ENCODE measurements at places on chromosomes 7 and 10.
A peak's percentile ranks its signal among the peaks of the same experiment; 100 is the strongest.

GRCh38 chr7:116571552-116571951 is 46.7 kb downstream of the CAV1 start:
- DNase-seq: no peak

DNA sequence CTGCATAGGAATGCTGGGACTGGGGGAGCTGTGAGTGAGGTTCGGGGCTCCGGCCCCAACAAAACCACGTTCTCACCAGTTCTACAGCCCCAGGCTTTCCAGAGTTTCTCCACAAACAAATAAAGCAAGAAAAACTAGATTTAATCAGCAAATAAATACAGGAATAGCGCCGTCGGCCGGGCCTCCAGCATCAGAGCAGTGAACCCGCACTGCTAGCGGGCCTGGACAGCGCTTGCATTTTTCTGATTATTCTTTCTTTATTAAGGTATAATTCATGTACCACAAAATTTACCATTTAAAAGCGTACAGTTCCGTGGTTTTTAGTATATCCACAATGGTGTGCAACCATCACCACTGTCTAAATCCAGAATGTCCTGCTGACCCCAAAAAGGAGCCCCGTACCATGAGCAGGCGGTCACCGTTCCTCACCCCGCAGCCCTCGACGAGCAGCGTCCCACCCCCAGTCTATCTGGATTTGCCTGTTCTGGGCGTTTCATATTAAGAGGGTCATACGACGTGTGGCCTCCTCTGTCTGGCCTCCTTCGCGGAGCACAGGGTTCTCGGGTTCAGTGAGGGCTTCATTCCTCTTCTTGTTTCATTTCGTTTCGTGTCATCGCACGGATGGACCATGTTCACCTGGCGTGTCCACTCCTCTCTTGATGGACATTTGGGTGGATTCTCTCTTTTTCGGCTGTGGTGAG is 35.5 kb upstream of the FOXL3 start:
- no peak for DNase-seq

- DNase-seq: no peak
Measured at GRCh38 chr10:93461109-93461806, 20.9 kb downstream of the MYOF start.

DNA sequence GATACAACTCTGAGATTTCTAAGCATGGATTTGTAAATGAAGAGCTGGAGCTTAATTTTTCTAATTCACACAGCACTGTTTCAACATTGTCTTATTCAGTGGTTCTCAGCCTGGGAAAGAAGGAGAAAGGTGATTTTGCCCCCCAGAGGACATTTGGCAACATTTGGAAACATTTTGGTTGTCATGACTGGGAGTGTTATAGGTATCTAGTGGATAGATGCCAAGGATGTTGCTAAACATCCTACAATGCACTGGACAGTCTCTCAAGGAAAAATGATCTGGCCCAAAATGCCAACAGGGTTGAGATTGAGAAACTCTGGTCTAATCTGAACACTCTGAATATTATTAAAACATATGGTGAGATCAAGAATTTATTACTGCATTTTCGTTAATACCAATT is 3.8 kb upstream of the CAV2 start:
- DNase-seq: no peak

- no peak for DNase-seq
Measured at GRCh38 chr7:138064856-138065357, 11.4 kb upstream of the AKR1D1 start.

DNA sequence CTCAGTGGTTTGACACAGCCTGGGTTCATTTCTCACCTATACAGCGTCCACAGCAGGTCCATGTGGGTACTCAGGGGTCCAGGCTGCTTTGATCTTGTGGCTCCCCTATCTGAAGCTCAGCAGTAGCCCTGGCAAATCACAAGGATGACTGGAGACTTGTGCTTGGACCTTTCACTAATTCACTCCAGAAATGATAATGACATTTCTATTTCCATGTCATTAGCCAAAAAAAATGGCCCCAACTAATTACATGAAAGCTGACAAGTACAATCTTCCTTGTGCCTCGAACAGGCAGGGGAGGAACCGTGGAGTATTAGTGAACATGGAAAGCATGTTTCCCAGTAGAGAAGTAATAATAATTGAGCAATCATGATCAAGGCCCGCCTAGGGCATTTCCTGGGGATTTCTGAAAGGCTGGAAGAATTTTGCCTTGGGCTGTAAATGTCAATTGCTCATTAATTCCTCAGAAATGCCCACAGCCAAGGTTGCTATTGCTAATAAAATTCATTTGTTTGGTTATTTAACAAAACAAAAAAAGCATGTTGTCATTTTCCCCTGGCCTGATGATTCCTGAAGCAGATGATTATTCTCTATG is 586.1 kb downstream of the SDK1 start:
- DNase-seq: no peak

GRCh38 chr10:42940487-42941294 is 136.2 kb upstream of the RET start:
- no peak for DNase-seq

GRCh38 chr7:66114743-66115649 is at the start of gene CRCP:
TSS of gene CRCP (plus strand) at chr7:66114847. CDS start at chr7:66114963, 116 bp downstream.
- DNase-seq: peak; percentile 68

- no peak for DNase-seq
Measured at GRCh38 chr10:108327706-108328105, 1163.2 kb upstream of the SORCS1 start.

DNA sequence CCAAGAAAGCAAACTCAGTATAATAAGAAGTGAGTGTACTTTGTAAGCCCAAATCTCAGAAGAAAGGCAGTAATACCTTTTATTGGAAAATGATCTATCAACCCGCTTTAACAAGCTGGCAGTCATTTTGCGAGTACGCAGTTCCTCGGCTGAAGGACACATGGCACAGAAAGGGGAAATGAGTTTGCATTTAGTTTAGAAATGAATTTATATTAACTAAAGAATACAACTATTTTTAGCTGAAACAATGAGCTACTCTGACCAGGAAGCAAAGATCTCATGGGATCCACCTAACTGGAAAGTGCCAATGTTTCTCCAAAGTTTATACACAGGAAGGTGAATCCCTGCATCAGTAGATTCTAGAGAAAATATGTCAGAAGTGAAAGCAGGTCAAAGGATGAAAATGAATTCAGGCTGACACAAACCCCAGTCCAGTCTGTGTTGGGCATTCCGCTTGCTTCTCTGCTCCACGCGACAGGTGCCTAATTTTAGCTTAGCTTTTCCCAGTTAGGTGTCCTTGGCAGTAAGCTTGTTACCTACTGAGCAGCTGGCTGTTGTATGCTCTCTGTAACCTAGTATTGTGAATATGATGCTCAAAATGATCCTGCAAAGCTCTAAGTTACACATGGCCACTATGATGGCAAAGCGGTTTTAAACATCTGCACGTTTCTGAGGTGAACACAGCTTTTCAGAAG is 112.8 kb downstream of the LARP4B start:
- DNase-seq: no peak
